ENCODE measurements at places on chromosomes 7 and 10.

- DNase-seq, result no peak
Measured at GRCh38 chr10:71523756-71524155, 127.0 kb downstream of the CDH23 start.

DNA sequence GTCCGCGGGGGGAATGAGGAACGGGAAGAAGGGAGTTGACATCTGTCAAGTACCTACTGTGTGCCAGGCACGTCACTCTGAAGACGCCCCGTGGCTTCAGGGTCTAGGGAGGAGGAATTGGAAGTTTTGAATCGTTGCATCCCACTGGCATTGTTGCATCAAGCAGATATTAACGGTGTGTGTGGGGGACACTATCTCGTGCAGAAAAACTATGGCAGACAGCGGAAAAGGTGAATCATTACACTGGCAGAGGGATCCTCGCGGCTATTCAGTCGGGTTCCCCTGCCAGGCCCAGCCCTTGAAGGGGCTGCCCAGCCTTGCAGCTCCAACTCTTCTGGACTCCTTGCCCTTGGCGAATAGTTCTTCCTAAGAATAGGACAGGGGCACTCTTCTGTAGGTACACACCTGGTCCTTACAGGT, 1.0 kb upstream of the KIAA1549 start:
- no peak for DNase-seq

DNA sequence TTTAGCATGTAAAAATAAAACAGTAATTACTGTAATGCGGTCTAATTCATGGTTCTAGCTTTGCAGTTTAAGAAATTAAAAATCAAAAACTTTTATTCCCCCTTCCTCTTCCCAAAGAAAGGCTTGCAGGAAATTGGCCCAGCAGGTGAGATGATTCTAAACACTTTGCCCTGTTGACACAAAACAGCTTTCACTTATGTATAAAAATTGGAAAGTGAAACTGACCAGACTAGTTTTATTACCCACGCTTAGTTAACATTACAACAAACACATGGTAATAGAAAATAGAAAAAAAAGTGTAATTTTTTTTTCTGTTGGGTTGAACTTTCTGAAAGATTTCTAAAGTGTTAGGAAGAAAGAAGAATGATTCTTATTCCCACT, 1.2 kb upstream of the CCDC6 start:
- no peak for DNase-seq

DNA sequence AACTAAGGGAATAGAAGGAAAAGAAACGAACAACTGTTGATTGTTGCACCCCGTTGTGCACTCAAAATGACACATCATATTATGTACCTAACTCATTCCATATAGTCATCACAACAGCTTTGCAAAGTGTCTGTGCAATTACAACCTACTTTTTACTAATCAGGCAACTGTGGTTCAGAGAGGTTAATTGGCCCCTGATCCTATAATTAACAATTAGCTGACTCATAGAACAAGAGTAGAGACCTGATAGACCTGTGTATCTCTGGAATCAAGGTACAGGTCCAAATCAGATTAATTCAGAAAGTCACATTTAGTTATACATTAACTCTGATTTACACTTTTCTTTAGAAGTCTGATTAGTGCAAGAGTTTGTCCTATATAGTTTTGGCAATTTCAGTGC, 122.5 kb upstream of the CDK13 start:
- DNase-seq, result no peak

DNA sequence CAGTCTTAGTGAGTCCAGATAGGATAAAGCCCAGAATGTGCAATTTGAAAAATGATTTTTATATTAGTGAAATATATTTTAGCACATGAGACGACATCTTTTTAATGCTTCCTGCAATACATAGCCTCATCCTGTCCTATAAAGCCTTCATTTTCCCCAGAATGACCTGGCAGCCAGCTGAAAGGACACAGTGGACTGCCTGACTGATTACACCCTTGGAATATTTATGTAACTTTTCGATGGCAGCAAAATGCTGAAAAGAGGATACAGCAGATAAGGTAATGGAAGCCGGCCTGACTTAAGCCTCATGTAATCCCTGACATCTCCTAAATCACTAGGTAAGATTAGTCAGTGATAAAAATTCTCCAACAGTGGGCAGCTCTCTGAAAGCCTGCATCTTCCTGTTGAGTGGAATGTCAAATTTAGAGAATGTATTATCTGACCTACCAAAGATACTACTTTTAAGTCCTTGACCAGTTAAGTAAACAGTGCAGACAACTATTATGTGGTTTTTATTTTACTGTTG, 210.7 kb upstream of the STEAP1 start:
- DNase-seq, result no peak

DNA sequence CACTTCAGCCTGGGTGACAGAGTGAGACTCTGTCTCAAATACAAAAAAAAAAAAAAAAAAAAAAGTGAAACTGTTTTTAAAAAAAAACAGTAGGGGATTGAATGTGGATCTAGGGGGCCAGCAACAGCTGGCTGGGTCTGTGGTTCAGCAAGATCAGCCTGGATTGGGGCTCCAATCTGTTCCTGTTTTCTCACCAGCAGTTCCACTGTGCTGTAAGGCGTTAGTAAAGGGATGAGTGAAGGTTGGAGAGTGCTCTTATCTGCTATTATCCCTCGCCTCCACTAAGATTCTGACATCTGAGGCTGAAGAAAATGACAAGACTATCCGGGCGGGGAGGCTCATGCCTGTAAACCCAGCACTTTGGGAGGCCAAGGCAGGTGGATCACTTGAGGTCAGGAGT, 41.6 kb upstream of the GTF2IRD1 start:
- no peak for DNase-seq

- DNase-seq, result no peak
Measured at GRCh38 chr10:49508654-49509053, 30.3 kb downstream of the ERCC6 start.
